ENCODE measurements at places on chromosomes 7 and 10. TPM values are rescaled to one million over a fixed set of nuclear protein-coding genes. Genes with fewer than 3 reads are reported as not detected.

Gene ADRA2A
- 346 TPM for total RNA-seq

Gene SUV39H2
- total RNA-seq = 5.9 TPM

Gene PRKCQ
- total RNA-seq = 1.4 TPM

Gene CADPS2
- 38.4 TPM for total RNA-seq

Gene PAPSS2
- 96.4 TPM for total RNA-seq

Gene DRGX
- not detected for total RNA-seq

Gene PALD1
- total RNA-seq = 15.5 TPM

Gene OAT
- 133 TPM for total RNA-seq

Gene HIF1AN
- total RNA-seq = 46.4 TPM

Gene KIF11
- 1.8 TPM for total RNA-seq

Gene ANKRD61
- not detected for total RNA-seq

Gene GET4
- total RNA-seq = 37.5 TPM

Gene OPALIN
- not detected for total RNA-seq

Gene ITIH5
- total RNA-seq = 42.0 TPM

Gene PNLIP
- 5.4 TPM for total RNA-seq

Gene FAM221A
- 14.3 TPM for total RNA-seq

Gene KDM7A
- total RNA-seq = 9.7 TPM

Gene ASZ1
- not detected for total RNA-seq

Gene SLC39A12
- not detected for total RNA-seq

Gene CYP3A7
- 92.6 TPM for total RNA-seq

Gene TLX1
- total RNA-seq = not detected

Gene DBNL
- 147 TPM for total RNA-seq

Gene NME8
- total RNA-seq = 0.89 TPM

Gene CNPY1
- not detected for total RNA-seq

Gene COBL
- 87.3 TPM for total RNA-seq

Gene SAMD9L
- total RNA-seq = 6.4 TPM

Gene DHTKD1
- total RNA-seq = 22.3 TPM
